ENCODE measurements at places on chromosomes 16 and 17.

GRCh38 chr16:49622084-49622390 lies 233.9 kb downstream of the ZNF423 start:
- DNase-seq = no peak

DNA sequence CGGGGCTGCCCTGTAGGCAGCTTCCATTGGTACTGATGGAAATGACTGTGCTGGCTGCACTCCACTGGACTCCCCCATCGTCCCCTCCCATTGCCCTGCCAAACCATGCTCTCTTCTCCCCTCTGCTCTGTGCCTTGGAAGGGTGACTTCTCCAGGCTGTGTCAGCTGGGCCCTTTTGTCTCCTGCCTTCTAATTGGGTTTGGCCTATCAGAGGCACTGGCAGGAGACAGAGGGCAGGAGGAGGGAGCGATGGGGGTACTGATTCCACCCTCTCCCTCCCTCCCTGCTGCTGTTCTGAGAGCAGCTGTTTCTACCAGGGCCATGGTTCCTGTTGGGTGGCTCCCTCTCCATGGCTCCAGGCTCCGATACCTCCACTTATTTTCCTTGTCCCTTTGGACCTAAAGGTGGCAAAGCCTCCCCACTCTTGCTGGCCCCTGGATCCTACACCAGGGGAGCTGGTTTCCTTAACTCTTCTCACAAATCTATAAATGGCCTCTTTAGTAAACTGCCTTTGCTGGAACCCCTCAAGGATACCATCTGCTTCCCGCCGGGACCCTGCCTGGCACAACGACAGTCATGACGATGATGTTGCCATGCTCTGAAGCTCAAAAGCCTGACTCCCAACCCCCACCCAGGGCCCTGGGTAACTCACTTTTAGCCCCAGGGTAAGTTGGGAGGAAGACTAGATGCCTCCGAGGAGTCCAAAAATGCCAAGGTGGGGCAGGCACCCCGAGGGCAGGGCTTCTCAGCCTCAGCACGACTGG lies 123.8 kb upstream of the RPL38 start:
- no peak for DNase-seq

GRCh38 chr16:66515596-66516508 lies 34.1 kb downstream of the TK2 start:
- peak; percentile 83 for DNase-seq

- DNase-seq = peak; percentile 54
Measured at GRCh38 chr17:45127548-45128300, 4.6 kb downstream of the PLCD3 start.

DNA sequence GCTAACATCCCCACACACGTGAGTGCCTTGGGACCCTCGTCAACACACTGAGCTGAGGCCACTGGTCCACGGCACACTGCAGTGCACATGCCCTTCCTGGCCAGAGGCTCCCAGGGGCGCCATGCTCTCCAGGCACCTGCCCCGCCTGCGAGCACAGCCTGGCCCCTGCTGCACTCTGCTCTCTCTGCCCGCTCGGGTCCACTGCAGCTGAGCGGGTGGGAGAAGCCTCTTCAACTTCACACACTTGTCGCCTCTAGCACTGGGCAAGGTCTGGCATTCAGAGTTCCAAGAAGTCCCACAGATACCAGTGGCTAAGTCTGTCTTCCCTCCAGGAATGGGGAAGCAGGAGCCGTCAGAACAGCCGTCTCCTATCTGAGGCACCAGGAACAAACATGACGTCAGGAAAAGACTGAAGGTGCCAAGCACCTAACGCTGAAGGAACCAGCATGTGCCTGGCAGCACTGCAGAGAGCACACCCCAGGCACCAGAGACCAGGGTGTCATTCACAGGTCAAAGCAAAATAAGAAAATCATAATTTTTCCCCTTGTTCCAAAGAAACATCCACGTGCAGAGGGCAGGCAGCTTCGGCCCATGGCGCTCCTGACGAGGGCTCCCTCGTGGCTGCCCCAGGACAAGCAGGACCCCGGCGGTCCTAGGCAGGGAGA lies 82.9 kb downstream of the ZNF778 start:
- DNase-seq = no peak
